ENCODE measurements at places on chromosomes 7 and 10. TPM values are rescaled to one million over a fixed set of nuclear protein-coding genes. Genes with fewer than 3 reads are reported as not detected.

TET1 gene
- 0.37 TPM for total RNA-seq

AS3MT gene
- 1.2 TPM for total RNA-seq

AKR1C8 gene
- total RNA-seq: not detected

SKIDA1 gene
- 9.0 TPM for total RNA-seq

EBLN1 gene
- total RNA-seq: not detected

MACROH2A2 gene
- 29.4 TPM for total RNA-seq

ADIRF gene
- not detected for total RNA-seq

WDFY4 gene
- total RNA-seq: not detected

TLX1 gene
- not detected for total RNA-seq

PLXDC2 gene
- 4.7 TPM for total RNA-seq

HMX3 gene
- not detected for total RNA-seq

FAS gene
- 47.8 TPM for total RNA-seq

HOXA13 gene
- 0.70 TPM for total RNA-seq

ADK gene
- 26.5 TPM for total RNA-seq

H2BK1 gene
- not detected for total RNA-seq

LAMB1 gene
- total RNA-seq: 127 TPM

RADIL gene
- 2.2 TPM for total RNA-seq

RPP30 gene
- total RNA-seq: 48.2 TPM

AGR2 gene
- total RNA-seq: 3.5 TPM

MEOX2 gene
- not detected for total RNA-seq

FAM237B gene
- not detected for total RNA-seq

MKX gene
- not detected for total RNA-seq

RGR gene
- not detected for total RNA-seq

SUN3 gene
- total RNA-seq: not detected

CNNM1 gene
- total RNA-seq: 5.2 TPM

CCDC172 gene
- not detected for total RNA-seq

CD36 gene
- not detected for total RNA-seq

ACBD7 gene
- 7.5 TPM for total RNA-seq

SMKR1 gene
- not detected for total RNA-seq

RTKN2 gene
- total RNA-seq: 4.9 TPM

CTNNA3 gene
- total RNA-seq: not detected

Data from Caki2 (cell line).